ENCODE measurements at places on chromosomes 1 and 21.

DNA sequence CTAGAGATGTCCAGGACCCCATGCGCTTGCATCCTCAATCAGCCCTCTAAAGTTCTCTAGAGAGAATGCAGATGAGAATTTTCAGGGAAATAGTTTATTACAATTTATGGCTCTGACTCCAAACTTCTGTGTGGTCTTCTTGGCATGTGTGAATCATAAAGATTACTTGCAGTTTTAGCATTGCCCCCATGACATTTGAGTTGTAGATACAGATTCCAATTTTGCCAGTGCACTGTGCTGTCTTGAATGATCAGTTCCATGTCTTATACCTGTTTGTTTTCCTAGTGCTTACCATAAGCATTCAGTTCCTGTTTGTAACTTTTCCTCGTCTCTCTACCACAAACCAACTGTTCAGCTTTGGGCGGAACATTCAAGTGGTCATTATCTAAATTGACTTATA lies 4.8 kb downstream of the KRTAP21-3 start:
- no peak for DNase-seq

DNA sequence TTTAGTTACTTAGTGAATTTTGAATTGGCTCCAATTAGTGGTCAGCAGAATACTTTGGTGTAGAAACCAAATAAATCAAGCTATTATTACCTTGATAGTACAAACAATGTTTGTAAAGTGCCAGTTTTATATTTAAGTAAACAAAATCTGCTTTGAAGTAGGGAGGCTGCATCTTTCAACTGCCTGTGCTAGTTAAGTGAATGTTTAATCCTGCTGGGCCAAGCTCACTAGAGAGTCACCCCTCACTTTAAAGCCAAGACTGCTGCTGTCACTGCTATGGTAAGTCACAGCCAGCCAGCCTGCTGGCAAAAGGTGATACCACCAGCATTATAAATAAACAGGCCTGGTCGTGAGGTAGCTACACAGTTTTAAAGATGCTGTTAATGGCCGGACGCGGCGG lies 10.3 kb upstream of the CFAP126 start:
- no peak for DNase-seq

DNA sequence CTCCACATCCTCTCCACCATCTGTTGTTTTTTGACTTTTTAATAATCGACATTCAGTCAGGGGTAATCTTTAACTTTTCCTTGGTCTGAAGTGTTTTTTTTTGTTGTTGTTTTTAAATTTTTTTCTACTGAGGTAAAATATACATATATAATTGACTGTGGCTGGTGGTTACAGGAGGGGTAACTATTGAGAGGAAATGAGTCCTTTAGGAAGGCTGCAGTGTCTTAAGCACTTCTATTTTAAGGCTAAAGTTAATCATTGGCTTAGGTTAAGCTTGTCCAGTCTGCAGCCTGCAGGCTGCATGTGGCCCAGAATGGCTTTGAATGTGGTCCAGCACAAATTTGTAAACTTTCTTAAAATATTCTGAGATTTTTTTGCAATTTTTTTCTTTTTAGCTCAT lies 172.5 kb downstream of the CTH start:
- DNase-seq, result no peak

DNA sequence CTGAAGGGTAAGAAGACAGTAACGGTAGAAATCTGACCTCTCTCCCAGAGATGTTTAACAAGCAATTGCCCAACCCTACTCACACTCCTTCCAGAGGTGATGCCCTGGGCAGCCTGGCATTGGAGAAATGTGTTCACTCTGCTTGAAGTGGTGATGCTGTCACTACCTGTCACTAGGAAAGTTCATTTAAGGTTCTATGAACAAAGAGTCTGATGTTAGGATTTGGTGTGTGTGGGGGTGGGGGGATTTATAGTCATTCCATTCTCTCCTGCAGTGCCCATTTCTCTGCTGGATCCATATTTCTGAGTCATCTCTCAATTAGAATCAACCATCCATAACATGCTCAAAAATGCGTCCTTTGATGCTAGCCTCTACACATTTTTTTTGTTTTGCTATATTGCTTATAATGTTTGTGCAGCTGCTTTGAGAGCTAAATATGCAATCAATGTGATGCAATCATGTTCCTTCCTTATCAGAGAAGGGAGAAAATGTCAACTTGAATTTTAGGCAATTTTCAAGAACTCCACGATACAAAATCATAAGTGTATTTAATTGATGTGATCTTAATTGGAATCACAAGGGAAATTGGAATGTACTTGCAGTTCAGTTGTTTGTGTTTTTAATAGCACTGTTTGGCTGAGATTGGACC lies 173.9 kb downstream of the DUSP10 start:
- no peak for DNase-seq

GRCh38 chr21:44710294-44710665 lies 1.1 kb downstream of the TSPEAR start:
- no peak for DNase-seq

- no peak for DNase-seq
These were observed 109.3 kb downstream of the RUNX1 start for GRCh38 chr21:34939673-34940331.

- DNase-seq, result peak; percentile 41
These were observed 34.8 kb upstream of the CACYBP start for GRCh38 chr1:174964972-174965361.

GRCh38 chr21:39805983-39806382 lies 61.0 kb downstream of the IGSF5 start:
- no peak for DNase-seq

GRCh38 chr1:47627471-47628370 lies 189.9 kb downstream of the FOXD2 start:
- DNase-seq, result no peak

- no peak for DNase-seq
These were observed 72.7 kb downstream of the DIRAS3 start for GRCh38 chr1:67977756-67978155.

DNA sequence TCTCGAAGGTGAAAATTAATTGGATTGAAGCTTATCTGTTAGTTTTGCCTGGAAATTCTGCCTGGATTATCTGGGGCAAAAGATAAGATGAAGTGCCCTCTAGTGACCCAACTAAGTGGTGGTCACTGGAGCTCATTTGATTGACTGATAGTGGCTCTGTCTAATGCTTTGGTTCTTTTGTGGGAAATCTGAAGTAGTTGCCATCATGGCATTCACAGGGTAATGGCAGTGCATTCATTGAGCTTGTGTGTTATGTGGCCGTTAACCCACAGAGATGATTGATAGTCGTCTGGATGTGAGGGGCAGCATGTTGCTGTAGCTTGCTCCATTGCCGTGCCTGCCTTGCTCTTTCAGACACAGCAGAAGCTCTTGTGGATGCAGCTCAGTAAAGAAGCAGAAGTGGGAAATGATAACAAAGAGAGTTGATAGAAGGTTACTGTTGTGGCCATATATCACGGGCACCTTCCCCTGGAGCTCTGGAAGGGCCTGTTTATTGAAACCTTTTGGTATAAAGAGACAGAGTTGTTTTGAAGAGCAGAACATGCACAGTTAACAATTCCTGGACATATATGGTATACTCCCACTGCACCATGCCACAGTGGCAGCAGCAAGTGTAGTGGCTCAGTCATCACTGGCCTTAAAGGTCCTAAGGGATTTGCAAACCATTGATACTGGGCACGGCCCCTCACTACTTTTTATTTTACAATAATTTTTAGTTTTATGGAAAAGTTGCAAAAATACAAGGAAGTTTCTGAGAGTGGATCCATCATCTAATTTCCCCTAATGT lies 42.0 kb downstream of the CXADR start:
- peak; percentile 6 for DNase-seq

DNA sequence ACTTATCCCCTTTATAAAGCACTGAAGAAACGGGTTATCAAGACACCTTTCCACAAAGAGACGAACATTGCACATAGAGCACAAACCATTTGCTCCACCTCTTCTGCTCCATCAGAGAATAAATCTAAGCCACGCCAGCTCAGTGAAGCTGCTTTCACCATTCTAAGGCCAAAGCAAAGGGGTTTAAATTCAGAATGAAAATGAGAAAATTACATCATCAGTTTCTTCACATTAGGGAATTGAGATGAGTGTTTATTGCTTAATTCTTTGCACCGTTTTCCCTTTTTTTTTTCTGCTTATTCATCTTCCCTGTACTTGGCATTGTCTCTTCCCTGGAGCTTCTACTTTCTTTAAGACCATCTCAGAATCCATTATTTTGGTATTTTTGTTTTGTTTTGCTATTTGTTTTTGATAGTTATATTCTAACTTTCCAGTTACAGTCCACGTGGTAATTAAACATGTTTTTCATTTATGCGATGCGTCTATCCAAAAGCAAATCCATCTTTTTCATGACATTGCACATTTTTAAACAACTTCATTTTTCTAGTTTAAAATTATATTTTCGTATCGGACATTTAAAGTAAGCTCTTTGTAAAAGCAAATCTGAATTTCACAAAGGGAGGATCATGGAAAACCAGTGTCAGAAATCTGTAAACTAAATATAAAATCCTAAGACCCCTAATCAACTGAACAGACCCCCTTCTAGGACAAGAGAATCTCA lies 1.9 kb upstream of the OR2T34 start:
- DNase-seq, result no peak

- no peak for DNase-seq
These were observed 23.9 kb downstream of the ACKR1 start for GRCh38 chr1:159228554-159228953.

GRCh38 chr1:162937716-162938395 lies 76.9 kb upstream of the CCDC190 start:
- DNase-seq, result no peak

DNA sequence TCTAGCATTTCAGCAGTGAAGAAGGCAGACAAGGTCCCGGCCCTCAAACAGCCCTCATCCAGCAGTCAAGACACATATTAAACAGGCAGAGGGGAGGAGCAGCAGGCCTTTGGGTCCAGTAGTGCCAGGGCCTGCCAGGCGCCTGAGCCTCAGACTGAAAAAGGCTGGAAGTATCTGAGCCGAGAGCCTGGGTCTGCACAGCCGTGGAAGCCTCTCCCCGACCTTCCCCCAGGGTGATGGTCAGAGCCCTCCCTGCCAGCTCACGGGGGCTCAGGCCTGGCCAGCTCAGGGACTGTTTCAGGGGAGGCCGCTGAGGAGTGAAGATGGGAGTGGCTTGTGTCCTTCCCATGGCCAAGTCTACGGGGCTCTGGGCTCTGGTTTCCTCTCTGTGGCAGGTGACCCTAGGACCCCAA lies 565.2 kb downstream of the PTPRU start:
- no peak for DNase-seq

GRCh38 chr21:35338281-35338680 lies 289.2 kb upstream of the RUNX1 start:
- DNase-seq, result no peak

GRCh38 chr1:106568201-106568974 lies 488.1 kb upstream of the PRMT6 start:
- no peak for DNase-seq

GRCh38 chr1:102897557-102897956 lies 210.8 kb downstream of the COL11A1 start:
- no peak for DNase-seq

GRCh38 chr21:38591218-38591537 lies 92.9 kb upstream of the ERG start:
- DNase-seq, result no peak

DNA sequence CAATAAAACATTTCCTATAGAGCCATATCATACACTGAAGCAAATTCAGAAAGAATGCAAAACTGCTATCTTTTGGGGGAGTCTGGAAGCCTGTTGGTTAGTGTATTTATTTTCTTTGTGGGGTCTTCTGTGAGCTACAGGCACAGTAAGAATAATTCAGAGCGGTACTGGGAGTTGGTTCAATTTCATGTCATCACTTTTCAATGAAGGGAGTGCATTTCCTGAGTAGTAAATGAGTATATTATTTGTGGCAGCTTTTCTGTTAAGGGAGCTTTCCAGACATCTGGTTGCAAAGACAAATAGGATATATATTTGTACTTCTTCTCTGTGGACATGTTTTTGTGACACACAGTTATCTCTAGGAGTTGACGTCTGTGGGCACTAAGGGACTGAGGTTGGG lies 130.6 kb downstream of the HUNK start:
- no peak for DNase-seq

DNA sequence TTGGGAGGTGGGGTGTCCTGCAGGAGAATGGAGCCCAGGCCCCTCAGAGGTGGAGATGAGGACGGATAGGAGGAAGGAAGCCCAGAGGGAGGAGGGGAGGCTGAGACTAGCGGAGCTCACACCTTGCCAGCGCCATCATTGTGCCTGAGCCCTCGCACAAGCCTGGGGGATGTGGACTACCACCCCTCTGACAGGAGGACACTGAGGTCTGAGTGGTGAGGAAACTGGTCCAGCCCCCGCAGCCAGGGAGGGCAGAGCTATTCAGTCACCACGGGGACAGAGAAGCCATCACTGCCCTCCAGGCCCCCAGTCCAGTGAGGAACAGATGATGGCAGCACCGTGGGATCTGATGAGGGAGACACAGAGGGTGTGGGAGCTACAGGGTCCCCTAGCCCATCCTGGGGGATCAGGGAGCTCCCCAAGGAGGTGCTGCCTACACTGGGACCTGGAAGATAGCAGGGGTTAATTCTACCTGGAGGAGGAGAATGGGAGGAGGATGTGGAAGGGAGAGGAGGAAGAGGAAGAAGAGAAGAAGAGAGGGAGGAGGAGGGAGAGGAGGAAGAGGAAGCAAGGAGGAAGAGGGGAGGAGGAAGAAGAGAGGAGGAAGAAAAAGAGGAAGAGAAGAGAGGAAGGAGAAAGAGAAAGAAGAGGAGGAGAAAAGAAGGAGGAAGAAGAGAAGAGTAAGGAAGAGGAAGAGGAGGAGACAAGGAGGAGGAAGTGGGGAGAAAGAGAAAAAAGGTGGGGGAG lies 31.0 kb downstream of the MATN1 start:
- no peak for DNase-seq

GRCh38 chr1:81509594-81509993 lies 291.1 kb upstream of the ADGRL2 start:
- DNase-seq, result peak; percentile 30

DNA sequence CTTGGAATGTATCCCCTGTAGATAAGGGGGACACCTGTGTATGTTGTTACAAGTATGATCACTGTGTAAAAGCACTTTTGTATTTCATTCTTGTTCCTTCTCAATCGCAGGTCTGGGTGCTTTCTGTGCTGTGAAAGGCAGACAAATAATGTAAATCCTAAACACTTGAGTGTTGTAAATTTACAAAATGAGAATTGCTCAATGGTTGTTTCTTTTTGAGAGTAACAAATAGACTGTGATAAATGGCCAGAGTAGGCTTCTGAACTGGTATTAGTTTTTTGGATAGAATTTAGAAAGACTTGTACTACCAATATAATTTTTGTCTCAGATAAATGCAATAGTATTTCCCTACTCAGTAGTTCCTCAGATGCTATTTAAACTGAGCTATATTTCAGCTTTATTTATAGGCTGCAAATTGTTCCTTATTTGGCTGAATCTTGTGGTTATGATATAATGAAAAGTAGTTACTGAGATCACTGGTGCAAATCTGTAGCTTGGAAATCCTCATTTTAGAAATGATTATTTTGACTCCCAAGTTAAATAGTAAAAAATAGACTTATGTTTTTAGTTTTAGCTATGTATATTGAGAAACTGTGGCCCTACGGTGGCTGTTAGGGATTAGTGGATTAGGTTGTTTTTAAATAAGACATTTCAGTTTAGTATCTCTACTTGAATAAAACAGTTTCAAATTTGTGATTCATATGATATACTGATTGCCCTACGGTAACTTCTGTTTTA lies 9.2 kb downstream of the BACH1 start:
- DNase-seq, result no peak

Measured in kidney (tissue), 22 donors.